ENCODE measurements at places on chromosomes 6 and 20.

GRCh38 chr20:60715172-60715571, 536.9 kb upstream of the CDH4 start:
- no peak for DNase-seq

- DNase-seq = no peak
Observed at GRCh38 chr6:163132050-163132750, 282.3 kb upstream of the QKI start.

- no peak for DNase-seq
Observed at GRCh38 chr20:20747298-20747697, 34.9 kb upstream of the RALGAPA2 start.

DNA sequence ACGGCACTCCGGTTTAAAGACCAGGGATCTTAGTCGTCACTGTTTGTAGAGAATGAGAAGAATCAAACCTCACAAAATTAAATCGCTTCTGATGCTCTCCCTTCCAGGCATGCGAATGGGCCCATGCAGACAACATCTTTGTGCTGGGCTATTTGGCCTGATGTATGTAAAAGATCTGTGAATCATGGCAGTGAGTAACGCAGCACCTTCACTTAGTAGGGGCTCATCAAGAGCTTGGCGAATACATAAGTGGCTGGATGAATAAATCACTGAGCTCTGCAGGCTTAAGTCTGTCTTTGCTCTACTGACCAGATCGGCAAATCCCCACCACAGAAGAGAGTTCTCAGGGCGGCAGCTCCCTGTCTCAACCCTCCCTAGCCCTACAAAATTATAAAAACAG, 44.8 kb upstream of the AFDN start:
- no peak for DNase-seq

DNA sequence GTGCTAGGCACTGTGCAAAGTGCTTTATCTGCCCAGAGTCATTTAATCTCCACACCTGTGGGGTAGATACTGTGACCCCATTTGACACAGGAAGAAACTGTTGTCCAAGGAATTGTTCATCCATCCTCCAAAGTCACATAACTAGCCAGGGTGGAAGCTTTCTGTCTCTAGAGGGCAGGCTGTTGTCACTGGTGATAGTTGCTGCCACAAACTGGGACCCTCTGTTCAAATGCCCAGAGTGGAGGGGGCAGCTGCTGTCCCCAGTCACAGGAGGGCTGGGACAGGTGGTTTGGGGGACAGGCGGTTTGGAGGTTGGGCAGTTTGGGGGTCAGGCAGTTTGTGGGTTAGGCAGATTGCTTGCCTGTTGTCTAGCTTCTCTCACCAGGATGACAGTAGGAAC, 16.1 kb upstream of the TMEM242 start:
- no peak for DNase-seq

GRCh38 chr6:163494279-163494727, 79.8 kb downstream of the QKI start:
- DNase-seq = no peak

DNA sequence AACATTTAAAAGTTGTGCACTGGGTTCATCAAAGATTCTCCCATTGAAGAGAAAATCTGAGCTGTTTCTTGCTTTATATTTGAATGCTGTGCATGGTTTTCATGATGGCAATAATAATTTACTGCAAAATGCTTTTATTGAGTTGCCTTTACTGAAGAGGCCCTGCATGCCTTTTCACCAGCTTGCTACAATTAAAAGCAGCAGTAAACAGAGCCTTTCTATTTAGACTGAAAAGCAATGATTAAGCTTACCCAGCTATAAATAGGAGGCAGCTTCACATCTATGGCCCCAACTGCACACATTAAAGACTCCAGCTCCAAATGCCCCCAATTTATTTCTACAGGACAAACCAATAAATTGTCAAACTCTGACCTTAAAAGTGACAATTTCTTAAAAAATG, 70.3 kb downstream of the ANKEF1 start:
- DNase-seq = no peak

- DNase-seq = no peak
Observed at GRCh38 chr6:29790626-29791025, 37.0 kb upstream of the HLA-G start.

- no peak for DNase-seq
Observed at GRCh38 chr20:44146272-44146671, 40.7 kb downstream of the JPH2 start.

DNA sequence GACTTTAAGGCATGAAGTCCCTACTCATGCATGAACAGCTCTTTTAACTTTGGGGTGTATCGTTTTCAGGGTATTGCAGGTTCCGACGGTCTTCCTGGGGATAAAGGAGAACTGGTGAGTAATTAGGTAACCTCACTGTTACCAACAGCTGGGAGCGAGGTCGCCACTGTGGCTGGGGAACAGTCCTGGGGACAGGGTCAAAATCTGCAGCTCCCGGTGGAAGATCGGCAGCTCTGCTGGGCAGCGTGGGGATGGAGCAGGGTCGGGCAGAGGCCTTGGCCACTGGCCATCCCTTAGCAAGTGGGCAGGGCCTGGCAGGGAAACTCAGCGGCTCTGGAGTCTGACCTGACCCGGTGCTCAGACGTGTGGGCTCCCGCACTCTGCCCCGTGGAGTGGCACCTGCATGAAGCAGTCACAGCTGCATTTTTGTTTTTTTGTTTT, 16.1 kb downstream of the COL9A3 start:
- DNase-seq = no peak

- DNase-seq = no peak
Observed at GRCh38 chr6:160882006-160882405, 109.6 kb upstream of the MAP3K4 start.

- no peak for DNase-seq
Observed at GRCh38 chr6:114176726-114177125, 166.1 kb downstream of the HS3ST5 start.

DNA sequence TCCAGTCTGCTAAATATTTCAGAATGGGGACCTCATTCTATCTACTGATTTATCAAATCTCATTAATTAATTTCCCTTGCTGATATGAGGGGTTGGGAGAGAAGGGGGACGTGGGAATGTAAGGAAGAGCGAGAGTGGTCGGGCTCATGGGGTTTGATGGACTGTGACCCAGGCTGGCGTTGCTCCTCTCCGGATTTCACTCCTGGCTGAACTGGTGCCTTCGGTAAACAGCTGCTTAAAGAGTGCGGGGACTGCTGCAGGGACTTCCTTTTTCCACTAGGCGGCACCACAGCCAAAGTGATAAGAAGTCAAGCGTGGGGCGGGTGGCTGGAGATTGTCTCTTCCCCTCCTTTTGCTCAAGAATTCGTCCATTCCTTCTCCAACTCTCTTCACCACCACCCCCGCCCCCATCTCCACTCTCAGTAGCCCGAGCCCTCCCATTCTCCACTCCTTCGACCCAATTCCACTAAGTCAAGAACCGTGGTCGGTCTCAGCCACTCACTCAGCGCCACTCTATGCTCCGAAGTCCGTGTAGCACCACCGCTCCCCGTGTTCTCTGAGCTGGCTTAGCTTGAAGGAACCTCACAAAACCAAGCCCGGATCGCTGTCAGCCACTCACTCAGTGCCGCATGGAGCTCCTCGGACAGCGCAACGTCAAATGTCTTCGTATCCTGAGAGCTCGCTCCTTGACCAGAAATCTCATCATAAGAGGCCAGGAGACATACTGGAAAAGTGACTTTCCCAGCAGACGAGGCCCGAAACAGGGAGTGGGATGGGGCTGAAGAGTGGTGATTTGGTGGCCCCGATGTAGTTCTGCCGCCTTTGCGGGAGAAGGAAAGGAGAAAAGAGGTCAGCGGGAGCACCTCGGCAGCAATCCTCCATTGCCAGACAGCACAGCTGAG, 9.7 kb downstream of the TRIM31 start:
- DNase-seq = peak; percentile 66
